Hematopoietic multipotent progenitor cell treated with erythropoietin and hydrocortisone succinate and interleukin-3 and kit ligand, for 4 days (in vitro differentiated cells): ENCODE measurements at places on chromosomes 5 and 9.

DNA sequence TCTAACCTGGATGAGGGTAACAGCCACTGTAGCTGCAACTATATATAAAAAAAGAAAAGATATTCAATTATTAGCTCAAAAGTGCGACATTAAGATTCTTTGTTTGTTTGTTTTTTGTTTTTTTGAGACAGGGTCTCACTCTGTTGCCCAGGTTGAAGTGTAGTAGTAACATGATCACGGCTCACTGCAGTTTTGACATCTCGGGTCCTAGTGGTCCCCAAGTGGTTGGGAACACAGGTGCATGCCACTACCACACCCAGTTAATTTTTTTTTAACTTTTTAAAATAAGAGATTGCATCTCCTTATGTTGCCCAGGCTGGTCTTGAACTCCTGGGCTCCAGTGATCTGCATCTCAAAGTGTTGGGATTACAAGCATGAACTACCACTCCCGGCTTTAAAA lies 61.8 kb downstream of the MEF2C start:
- DNase-seq: no peak

- peak; percentile 72 for DNase-seq
These were observed at the start of gene PLPP7 for GRCh38 chr9:131289301-131290035. Gene PLPP7 (plus strand): TSS chr9:131289723. CDS start chr9:131289998, 275 bp downstream.

- no peak for DNase-seq
These were observed 210.5 kb downstream of the CSNK1G3 start for GRCh38 chr5:123722451-123722850.

DNA sequence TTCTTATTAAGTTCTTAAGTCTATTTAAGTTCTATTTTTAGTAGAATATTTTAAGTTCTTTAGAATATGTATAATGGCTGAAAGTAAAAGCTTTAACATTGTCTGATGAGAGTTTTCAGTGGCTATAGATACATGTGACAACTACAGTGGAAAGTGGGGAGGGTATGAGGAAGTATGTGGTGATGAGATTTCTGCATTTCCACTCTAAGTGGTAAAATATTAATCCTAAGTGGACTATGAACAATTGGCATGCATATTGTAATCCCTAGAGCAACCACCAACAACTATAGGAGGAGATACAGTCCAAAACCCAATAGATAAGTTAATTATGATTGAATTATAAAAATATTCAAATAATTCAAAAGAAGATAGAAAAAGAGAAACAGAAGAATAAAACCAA lies 183.6 kb downstream of the GADD45G start:
- DNase-seq: no peak

DNA sequence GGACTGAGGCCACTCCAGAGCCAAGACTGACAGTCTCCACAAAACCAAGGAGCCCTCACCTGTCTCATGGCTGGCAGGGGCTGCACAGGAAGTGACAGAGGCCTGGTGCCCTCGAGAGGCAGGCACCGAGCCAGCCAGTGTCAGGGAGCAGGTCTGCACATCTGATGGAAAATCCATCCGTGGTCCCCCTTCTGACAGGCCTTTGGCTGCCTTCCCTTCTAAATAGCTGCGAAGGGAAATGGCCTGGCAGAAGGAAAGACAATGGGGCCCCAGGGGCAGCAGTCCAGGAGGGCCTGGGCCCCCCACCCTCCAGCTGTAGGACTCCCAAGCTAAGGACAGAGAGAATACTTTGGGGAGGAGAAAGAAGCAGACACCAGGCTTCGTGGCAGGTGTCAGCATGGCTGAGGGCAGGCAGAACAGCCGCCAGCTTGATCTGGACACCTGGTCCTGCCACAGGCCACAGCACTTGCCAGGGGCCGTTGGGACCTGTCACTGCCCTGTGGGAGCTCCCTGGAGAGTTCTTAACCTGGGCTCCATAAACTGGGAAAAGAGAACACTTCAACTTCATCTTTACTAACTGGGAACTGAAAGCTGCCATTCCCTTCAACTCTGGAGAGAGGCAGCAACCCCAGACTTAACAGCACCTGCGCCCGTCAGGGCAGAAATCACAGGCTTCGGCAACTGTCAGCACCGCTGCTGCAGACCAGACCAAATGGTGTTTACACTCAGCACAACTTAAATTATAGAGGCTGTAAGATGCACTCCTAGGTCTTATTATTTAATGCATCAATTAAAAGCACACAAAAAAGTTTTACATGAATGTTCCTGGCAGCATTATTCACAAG lies 22.0 kb downstream of the ADAMTS2 start:
- no peak for DNase-seq
